Activated CD8-positive, alpha-beta T cell treated with anti-CD3 and anti-CD28 coated beads, Interleukin-2, amount 10 ng/mL, durations not matched to agents 7 days and 5 days (primary cell): ENCODE measurements at places on chromosomes 2 and 18.

DNA sequence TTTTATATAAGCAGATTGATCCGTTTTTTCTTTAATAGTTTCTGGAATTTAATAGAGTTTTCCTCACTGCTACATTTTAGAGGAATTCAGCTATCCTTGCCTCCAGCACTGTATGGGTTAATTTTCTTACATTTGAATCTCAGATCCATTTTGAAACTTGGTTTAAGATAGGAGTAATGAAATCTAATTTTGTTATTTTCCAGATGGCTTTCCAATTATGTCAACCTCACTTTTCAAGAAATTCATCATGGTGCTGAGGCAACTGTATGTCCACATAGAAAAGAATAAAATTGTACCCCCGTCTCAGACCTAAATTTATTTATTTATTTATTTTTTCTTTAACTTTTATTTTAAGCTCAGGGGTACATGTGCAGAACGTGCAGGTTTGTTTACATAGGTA lies 105.1 kb downstream of the EPB41L5 start:
- H3K27ac ChIP-seq, result no peak overlapping the region
- H3K4me3 ChIP-seq, result no peak overlapping the region
- peaks cover 2% of the 10 kb centered on the region for H3K27me3 ChIP-seq
- H3K36me3 ChIP-seq, result peaks cover 2% of the 10 kb centered on the region
- no peaks in the 10 kb centered on the region for H3K4me1 ChIP-seq

DNA sequence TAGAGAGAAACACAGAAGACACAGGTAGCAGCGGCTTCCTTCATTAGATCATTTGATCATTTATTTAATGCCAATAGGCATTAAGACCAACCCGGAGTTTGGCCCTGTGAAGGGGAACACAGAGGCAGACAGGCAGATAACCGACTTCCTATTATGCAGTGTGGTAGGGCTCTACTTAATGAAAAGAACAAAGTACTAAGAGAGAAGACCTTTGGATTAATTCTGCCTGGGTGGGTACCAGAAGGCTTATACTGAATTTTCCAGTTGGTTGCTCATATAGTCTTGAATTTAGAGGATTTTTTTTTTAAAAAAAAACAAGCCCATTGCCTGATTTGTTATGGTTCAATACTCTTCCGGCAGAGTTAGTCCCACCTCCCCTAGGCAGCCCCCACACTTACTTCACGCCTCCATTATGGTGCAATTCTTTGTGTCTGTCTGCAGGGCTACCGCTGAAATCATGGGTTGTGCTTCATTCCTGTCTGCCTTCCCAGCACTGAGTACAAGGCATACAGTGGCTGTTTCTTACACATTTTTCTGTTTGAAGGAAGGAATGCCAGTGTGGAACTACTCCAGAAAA lies 244.3 kb upstream of the APCDD1 start:
- no peak overlapping the region for H3K4me3 ChIP-seq
- no peak overlapping the region for H3K27ac ChIP-seq
- no peaks in the 10 kb centered on the region for H3K36me3 ChIP-seq

- DNase-seq, result peak; percentile 84
- H3K27ac ChIP-seq, result peak overlapping the region; percentile 55
- H3K4me3 ChIP-seq, result peak overlapping the region; percentile 19
- H3K27me3 ChIP-seq, result peaks cover 12% of the 10 kb centered on the region
- H3K36me3 ChIP-seq, result no peaks in the 10 kb centered on the region
These were observed 302.7 kb upstream of the TNP1 start for GRCh38 chr2:217162533-217162932.

GRCh38 chr18:66150650-66151049 lies 399.8 kb downstream of the CDH7 start:
- H3K27ac ChIP-seq, result no peak overlapping the region
- no peaks in the 10 kb centered on the region for H3K4me1 ChIP-seq
- DNase-seq, result no peak
- H3K36me3 ChIP-seq, result no peaks in the 10 kb centered on the region
- no peaks in the 10 kb centered on the region for H3K27me3 ChIP-seq
- no peak overlapping the region for H3K4me3 ChIP-seq

DNA sequence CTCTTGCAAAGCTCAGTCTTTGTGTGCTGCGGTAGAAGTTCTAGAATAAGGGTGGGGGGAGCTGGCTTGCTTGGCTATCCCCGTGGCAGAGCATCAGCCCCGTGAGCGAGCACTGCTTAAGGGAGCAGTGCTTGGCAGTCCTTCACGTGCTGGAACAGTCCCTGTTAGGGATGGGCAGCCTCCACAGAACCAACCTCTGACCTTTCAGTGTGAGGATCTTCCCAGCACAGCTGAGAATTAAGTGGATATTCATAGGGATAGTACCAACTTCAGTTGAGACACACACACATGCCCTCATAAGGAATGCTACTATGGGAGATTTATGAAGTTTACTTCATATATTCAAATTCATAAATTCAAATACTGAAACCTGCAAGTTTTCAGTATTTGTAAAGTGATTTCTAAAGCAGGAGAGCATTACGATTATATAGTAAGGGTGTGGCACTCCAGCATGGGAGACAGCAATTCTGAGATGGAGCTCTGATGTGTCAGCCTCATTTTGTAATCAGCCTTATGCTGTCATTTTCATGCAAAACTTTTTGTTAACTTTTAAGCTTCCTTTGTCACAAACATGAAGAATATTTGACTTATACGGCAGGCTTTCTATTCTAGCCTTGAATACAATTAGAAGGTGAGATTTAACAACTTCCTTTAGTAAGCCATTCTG lies 39.5 kb downstream of the ATP9B start:
- no peak for DNase-seq
- H3K4me3 ChIP-seq, result no peak overlapping the region
- no peak overlapping the region for H3K27ac ChIP-seq
- H3K27me3 ChIP-seq, result no peaks in the 10 kb centered on the region
